Aorta (tissue), 5 donors: ENCODE measurements at places on chromosomes 4 and X. TPM values are rescaled to one million over a fixed set of nuclear protein-coding genes. Genes with fewer than 3 reads are reported as not detected.

MYL5 gene
- 5.7 TPM for total RNA-seq

GUCY1A1 gene
- 74.0 TPM for total RNA-seq

ANKRD50 gene
- total RNA-seq: 27.4 TPM

FAM47E gene
- 2.4 TPM for total RNA-seq

SASH3 gene
- 16.1 TPM for total RNA-seq

OPHN1 gene
- 9.7 TPM for total RNA-seq

DKK2 gene
- 0.71 TPM for total RNA-seq

PPBP gene
- 8.4 TPM for total RNA-seq

ZXDA gene
- total RNA-seq: 5.5 TPM

UBA6 gene
- total RNA-seq: 43.4 TPM

KCND1 gene
- total RNA-seq: 4.8 TPM

TAF7L gene
- not detected for total RNA-seq

NDP gene
- total RNA-seq: 0.26 TPM

ARX gene
- not detected for total RNA-seq

MAGEA4 gene
- total RNA-seq: not detected

F11 gene
- total RNA-seq: 0.26 TPM

CT47B1 gene
- total RNA-seq: not detected

MGAT4D gene
- total RNA-seq: not detected

DBET gene
- not detected for total RNA-seq

TTC29 gene
- total RNA-seq: not detected

COL25A1 gene
- 2.2 TPM for total RNA-seq

CCDC158 gene
- 1.9 TPM for total RNA-seq

FAM3A gene
- total RNA-seq: 34.5 TPM

C1QTNF7 gene
- 12.5 TPM for total RNA-seq

LRPAP1 gene
- 136 TPM for total RNA-seq

INPP4B gene
- total RNA-seq: 29.7 TPM

VSIG4 gene
- 115 TPM for total RNA-seq

FGF2 gene
- 31.7 TPM for total RNA-seq

USP17L13 gene
- total RNA-seq: not detected

ETDA gene
- total RNA-seq: not detected

SPANXD gene
- total RNA-seq: not detected

RASGEF1B gene
- 19.2 TPM for total RNA-seq

RASL11B gene
- total RNA-seq: 5.6 TPM

LNX1 gene
- total RNA-seq: 11.1 TPM

NPY1R gene
- total RNA-seq: 56.4 TPM

BANK1 gene
- 1.5 TPM for total RNA-seq
